ENCODE measurements at places on chromosomes 16 and 17.
A peak's percentile ranks its signal among the peaks of the same experiment; 100 is the strongest.

DNA sequence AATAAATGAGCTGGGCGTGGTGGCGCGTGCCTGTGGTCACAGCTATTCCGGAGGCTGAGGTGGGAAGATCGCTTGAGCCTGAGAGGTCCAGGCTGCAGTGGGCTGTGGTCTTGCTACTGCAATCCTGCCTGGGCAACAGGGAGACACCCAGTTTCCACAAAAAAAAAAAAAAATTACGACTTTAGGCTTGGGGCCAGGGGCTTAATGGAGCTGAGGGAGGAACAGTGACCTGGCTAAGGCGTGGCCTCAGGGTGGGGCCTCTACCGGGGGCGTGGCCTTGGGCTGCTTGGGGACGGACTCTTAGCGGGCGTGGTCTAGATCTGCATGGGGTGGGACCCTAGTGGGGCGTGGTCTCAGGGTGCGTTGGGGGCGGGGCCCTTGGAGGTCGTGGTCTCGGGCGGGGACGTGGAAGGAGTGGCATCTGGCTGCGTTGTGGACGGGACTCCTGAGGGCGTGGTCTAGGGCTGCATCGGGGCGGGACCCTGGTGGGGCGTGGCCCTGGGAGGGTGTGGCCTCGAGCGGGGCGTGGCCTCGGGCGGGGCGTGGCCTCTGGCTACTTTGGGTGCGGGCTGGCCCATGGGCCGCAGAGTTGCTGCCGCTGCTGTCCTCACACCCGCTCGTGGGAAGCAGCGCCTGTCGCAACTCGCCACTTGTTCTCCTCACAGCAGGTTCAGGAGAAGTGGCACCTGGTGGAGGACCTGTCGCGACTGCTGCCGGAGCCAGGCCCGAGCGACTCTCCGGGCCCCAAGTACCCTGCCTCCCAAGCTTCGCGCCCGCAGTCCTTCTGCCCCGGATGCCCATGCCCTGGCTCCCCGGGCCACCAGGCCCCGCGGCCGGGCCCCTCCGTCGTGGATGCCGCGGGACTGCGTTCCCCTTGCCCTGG is 5.8 kb upstream of the C17orf99 start:
- peak; percentile 97 for DNase-seq

- DNase-seq: no peak
Observed at GRCh38 chr16:23964136-23964535, 128.4 kb downstream of the PRKCB start.

GRCh38 chr17:68646626-68647526 is 45.7 kb upstream of the FAM20A start:
- DNase-seq: no peak

DNA sequence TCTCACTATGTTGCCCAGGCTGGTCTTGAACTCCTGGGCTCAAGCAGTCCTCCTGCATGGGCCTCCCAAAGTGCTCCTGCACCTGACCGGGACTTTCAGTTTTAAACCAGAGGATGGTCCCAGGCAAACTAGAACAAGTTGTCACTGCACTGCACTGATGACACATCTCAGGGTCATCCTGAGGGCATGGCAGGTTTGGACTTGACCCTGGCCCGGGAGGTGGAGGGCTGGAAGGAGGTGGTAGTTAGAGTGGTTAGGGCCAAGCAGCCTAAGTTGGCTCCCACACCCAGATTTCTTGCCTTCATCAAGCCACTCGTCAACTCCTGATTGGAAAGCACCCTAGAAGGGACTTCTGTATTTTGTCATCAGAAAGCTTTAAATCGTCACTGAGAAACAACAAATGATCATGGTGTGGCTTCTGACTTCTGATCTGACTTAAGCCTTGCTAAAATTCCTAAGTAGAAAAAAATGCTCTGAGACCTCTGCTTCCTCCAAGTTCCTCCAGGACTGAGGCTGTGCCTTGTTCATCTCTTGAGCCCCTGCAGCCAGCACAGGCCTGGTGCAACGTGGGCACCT is 43.5 kb downstream of the EMP2 start:
- DNase-seq: no peak

DNA sequence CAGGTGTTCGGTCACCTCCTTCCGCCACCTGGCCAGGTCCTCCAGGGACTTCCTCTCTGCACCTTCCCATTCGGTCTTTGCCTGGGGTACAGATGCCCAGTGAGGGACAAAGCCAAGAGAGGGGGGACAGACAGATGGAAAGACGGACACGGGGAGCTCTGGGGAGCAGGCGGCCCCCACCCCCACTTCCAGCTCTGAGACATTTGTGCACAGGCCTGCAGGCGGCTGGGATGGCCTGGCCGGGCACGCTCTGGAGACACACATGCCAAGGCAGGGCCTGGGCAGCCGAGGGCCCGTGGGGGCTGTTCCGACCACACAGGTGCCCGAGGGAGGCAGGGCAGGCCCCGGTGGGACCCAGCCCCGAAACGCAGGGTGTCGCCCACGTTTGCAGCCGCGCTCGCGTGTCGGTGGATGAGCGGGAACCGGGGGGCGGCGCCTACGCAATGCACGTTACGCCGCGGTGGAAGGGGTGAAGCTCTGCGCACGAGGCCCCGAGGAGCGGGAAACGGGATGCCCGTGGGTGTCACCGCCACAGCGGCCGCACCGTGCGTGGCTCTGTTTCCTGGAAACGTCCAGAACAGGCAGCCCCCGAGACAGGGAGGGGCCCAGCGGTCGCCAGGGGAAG is 6.0 kb downstream of the PERCC1 start:
- no peak for DNase-seq

DNA sequence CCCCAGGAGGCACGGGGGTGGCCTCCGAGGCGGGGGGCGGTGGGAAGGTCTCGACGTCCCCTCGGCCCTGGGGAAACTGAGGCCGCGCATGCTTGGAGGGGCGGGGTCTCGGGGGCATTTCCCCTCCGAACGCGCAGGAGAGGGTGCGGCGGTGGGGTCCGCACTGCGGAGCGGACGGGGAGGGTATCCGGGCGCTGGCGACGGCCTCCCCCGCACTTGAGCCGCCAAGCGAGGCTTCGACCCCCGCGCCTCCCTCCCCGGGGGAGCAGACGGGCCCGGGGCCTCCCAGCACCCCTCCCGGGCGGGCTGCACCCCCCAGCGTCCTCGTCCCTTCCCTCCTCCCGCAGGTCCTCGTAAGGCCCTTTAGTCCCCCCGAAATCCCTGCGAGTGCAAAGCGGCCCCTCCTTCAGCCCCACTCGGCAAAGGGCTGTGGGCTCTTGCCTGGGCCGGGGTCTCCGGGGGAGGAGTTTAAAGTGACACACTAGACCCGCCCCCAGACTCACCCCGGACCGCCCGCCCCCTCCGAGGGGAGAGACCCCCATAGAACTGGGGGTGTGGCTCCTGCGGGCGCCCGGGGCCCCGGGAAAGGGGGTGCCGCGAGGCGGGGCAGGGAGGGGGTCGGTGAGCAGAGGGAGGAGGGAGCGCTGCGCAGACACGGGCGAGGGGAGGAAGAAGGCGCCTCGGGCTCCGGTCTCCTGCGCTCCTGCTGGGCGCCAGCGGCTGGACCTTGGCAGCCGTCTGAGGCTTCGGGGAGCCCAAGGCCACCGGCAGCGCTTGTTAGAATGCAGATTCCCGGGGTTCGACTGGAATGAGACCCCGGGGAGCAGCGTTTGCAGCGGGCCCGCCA is 632 bp downstream of the BAIAP3 start:
- DNase-seq: no peak

GRCh38 chr16:67210069-67210937 is 11.4 kb downstream of the ELMO3 start:
- DNase-seq: no peak
